AG08395 (cell line): ENCODE measurements at places on chromosomes 6 and 20.
A peak's percentile ranks its signal among the peaks of the same experiment; 100 is the strongest.

DNA sequence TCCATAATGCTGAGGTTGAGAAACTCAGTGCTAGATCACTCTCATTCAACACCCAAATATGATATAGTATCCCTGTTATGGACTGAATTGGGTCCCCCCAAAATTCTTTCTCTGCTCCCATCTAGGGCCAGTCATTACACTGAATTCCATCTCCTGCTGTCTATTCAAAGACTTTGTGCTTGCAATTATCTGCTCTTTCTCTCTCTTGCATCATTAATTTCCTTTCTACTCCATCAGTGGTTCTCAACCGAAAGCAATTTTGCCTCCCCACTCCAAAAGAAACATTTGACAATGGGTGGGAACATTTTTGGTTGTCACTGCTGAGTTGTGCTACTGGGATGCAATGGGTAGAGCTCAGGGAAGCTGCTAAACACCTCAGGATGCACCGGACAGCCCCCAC lies 271.5 kb upstream of the CDYL start:
- no peak for DNase-seq

- DNase-seq: no peak
These were observed 74.0 kb downstream of the CEBPB start for GRCh38 chr20:50264534-50265145.

DNA sequence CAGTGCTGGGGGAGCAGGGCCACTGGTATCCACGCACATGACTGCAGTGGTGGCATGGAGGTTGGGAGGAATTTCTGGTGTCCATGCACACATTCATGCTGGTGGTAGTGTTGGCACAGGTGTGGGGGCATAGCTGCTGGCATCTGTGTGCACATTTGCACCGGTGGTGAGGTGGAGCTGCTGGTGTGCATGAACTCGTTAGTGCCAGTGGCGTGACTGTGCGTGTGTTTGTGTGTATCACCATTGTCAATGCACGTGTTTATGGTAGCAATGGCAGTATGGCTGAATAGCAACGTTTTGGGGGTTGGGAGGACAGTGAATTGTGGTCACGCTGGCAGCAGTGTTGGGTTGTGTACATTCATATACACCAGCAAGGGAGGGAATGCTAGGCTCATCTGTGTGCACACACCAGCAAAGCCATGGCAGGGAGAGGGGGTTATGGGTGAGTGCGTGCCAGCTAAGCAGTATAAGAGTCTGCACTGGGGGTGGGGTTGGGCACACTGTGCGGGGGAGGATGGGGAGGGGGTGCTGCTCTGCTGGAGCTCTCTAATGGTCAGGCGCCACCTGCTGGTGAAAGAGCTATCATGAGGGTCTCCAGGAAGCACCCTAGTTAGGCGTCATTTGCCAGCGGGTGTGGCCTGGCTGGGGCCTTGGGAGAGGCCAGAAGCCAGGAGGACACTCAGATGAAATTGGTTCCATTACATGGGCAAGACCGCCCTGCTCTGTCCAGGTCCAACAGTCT lies 626.1 kb upstream of the ID4 start:
- no peak for DNase-seq

- DNase-seq: peak; percentile 85
These were observed 43.1 kb downstream of the POPDC3 start for GRCh38 chr6:105136431-105137350.

DNA sequence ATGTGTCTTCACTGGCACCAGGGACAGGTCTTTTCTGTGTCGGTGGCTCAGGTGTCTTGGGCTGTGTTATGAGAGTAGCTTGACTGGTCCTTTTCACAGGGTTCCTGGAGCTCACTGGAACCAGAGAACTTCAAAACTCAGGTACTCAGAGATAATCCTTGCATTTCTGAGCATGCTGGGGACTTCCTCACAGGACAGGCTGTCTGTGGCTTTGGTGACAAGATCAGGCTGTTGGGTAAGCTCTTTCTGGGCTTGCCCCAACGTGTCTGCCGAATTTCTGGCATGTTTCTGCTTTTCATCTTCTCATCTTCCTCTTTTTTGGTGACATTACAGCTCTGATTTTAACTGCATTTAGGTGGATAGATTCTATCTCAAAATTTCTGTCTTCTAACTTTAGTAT lies 270.0 kb downstream of the CDH26 start:
- no peak for DNase-seq

DNA sequence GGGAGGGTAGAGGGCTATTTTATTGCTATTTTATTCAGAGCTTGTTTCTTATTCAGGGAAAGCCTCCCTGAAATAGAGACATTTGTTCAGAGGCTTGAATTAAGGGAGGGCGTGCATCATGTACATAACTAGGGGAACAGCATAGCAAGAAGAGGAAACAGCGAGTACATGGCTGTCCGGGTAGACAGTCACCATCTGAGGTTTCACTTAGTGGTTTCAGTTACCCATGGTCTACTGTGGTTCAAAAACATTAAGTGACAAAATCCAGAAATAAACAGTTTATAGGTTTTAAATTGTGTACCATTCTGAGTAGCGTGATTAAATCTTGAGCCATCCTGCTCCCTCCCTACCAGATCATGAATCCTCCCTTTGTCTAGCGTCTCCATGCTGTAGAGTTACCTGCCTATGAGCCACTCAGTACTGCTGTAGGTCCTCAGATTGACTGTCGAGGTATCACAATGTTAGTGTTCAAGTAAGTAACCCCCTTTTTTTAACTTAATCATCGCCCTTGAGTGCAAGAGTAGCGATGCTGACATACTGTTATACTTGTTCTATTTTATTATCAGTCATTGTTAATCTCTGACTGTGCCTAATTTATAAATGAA lies 791.5 kb downstream of the TFAP2A start:
- no peak for DNase-seq

- no peak for DNase-seq
These were observed 55.7 kb downstream of the AFG1L start for GRCh38 chr6:108350528-108350927.

DNA sequence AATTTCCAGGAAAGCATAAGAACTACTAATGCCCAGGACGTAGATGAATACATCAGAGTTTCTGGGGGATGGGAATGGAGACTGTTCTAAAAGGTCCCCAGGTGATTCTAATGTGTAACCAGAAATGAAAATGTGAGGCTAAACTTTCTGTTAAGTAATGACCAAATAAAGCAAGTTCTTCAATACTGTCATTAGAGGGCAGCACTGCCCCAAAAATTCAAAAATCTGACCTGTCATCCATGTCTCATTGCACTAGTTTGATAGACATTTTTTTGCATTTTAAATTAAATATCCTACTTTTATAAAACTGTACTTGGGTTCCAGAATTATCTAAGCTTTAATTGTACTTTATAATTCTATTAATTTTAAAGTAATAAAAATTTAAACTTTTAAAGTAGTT lies 94.9 kb downstream of the RFX6 start:
- peak; percentile 37 for DNase-seq

- DNase-seq: peak; percentile 62
These were observed at the start of gene SCUBE3 for GRCh38 chr6:35213824-35214756. Gene SCUBE3, plus strand, starts transcription at chr6:35213956. Its CDS starts 463 bp downstream, at chr6:35214419.

- no peak for DNase-seq
These were observed 103.5 kb downstream of the CD24 start for GRCh38 chr6:106870824-106871717.

DNA sequence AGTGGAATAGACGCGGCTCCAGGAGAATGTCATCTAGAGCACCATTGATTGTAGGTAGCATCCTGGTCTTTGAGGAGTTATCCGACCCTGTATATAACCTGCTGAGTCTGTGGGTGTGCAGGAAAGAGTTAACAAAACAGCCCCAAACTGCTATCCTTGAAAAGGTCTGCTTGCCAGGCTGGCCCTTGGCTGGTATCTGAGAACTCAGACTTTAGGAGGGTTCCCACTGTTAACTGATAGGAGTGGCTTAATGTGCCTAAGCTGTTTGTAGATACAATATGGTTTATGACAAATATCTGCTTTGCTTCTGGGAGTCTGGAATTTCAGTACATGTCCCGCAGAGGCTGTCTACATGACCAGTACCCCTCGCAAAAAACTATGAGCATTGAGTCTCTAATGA lies 27.6 kb upstream of the MCUR1 start:
- no peak for DNase-seq

- DNase-seq: peak; percentile 72
These were observed 210.8 kb upstream of the EXOC2 start for GRCh38 chr6:903761-904160.
